ENCODE measurements at places on chromosomes 12 and 14.

GRCh38 chr12:62862259-62862881 is 72.6 kb downstream of the PPM1H start:
- no peak for DNase-seq

GRCh38 chr12:1914114-1914911 is 4.1 kb downstream of the CACNA2D4 start:
- DNase-seq, result no peak

DNA sequence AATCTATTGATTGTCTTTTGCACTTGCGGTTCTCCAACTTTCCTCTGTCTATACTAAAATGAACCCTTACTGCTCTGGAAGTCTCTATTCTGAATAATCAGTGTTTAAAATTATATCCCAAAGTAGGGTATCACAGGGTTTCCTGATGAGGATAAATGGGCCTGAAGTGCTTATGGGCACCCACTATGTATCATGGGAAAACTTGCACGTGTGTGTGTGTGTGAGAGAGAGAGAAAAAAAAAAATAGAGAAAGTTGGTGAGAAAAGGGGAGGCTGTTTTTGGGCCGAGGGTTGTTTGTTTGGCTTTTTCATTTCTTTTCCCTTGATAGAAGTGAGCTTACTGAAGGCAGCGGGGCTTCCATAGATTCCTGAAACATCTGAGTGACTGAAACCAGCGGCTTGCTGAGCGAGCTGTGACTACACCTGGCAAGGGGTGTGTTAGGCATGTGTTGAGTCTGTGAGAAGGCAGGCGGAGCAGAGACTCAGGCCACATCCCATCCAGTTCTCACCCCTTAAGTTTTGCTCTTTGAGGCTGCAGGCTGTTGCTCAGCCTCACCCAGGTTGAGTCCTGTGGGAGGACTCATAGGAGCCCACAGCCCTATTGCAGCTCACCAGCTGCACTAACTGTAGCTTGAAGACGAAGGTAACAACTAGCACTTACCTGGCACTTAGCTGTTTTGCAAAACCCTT is 17.2 kb downstream of the PPFIBP1 start:
- no peak for DNase-seq

GRCh38 chr14:58414845-58415244 is 12.5 kb downstream of the TIMM9 start:
- no peak for DNase-seq

- DNase-seq, result no peak
These were observed 110.7 kb downstream of the NCOR2 start for GRCh38 chr12:124456652-124457152.

DNA sequence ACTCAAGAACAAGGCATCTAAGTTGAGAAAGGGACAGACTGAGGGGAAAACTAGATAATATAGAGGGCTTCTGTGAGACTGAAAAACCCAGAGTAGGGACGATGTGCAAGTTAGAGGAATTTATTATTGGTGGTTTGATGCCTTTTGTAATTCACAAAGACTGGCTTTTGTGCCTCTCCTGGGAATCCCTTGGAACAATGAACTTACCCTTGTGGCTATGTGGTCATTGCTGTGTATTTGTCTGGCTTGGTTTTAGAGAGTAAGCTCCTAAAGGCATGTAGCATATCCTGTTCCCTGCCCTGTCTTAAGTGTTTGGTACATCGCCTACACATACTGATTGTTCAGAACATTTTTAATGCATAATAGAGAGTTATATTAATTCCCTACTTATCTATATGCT is 26.6 kb downstream of the DCN start:
- DNase-seq, result no peak

DNA sequence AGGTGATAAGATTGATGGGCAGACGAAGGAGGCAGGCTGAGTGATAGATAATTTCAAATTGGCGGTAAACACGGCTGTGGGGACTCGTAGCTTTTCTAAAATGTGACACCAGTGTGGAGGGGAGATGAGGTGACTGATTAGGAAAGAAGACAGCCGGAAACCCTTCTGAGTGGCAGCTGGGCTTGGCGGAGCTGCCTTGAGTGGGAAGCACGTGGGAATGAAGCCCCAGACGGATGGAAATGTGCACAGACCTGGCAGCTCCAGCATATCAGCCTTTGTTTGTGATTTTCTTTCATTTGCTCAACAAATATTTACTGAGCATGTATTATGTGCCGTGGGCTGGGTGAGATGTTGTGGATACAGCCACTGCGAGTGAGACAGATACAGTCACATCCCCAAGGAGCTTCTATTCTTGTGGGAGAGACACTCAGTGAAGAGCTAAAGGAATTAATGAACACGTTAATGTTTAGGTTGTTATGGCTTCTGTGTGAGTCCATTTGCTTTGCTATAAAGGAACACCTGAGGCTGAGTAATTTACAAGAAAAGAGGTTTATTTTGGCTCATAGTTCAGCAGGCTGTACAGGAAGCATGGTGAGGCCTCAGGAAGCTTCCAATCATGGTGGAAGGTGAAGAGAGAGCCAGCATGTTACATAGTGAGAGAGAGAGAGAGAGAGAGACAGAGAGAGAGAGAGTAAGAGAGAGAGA is 65.5 kb upstream of the LHX5 start:
- no peak for DNase-seq

DNA sequence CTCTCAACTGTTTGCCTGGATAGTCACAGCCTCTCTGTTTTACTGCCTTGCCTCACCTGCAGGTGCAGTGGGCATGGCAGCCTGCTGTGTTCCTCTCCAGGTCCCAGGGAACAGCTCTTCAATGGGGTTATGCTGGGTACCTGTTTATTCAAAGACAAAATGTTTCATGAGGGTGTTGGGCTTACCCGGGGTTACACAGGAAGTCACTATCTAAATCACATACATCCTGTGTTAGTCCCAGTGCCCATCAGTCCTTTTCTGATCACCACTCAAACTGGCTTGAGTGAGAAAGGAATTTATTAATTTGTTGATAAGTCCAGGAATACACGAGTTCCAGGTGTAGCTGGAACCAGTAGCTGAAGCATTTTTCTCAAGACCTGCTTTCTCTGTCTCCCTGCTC is 1503.6 kb upstream of the TMEM132C start:
- DNase-seq, result no peak

GRCh38 chr14:89406941-89407340 is 10.1 kb downstream of the FOXN3 start:
- DNase-seq, result no peak

- DNase-seq, result no peak
These were observed 11.9 kb downstream of the SLCO1B3 start for GRCh38 chr12:20822415-20822814.

GRCh38 chr12:108580531-108580930 is 17.4 kb downstream of the TMEM119 start:
- DNase-seq, result no peak

DNA sequence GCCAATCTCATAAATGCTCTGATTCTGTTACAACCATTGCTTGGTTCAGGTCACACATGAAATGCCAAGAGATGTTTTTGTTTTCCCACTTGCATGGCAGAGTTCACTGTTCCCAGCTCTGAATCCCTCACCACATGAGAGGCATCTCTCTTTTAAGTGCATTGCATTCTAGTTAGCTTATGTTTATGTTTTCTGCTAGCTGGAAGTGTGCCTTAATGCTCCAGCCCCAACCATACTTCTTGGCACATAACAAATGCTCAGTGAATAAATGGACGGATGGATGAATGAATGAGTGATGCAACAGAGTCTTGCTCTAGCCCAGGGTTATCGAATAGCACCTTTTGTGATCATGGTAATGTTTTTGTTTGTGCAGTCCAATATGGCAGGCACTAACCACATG is 197.3 kb downstream of the PPM1H start:
- DNase-seq, result no peak

- DNase-seq, result no peak
These were observed 170.8 kb downstream of the SNAPC1 start for GRCh38 chr14:61932974-61933373.

GRCh38 chr14:41558490-41558889 is 48.2 kb upstream of the LRFN5 start:
- no peak for DNase-seq

- no peak for DNase-seq
These were observed 29.7 kb downstream of the CCDC85C start for GRCh38 chr14:99574099-99574880.

GRCh38 chr14:20179880-20180279 is 10.8 kb upstream of the OR11G2 start:
- DNase-seq, result no peak

DNA sequence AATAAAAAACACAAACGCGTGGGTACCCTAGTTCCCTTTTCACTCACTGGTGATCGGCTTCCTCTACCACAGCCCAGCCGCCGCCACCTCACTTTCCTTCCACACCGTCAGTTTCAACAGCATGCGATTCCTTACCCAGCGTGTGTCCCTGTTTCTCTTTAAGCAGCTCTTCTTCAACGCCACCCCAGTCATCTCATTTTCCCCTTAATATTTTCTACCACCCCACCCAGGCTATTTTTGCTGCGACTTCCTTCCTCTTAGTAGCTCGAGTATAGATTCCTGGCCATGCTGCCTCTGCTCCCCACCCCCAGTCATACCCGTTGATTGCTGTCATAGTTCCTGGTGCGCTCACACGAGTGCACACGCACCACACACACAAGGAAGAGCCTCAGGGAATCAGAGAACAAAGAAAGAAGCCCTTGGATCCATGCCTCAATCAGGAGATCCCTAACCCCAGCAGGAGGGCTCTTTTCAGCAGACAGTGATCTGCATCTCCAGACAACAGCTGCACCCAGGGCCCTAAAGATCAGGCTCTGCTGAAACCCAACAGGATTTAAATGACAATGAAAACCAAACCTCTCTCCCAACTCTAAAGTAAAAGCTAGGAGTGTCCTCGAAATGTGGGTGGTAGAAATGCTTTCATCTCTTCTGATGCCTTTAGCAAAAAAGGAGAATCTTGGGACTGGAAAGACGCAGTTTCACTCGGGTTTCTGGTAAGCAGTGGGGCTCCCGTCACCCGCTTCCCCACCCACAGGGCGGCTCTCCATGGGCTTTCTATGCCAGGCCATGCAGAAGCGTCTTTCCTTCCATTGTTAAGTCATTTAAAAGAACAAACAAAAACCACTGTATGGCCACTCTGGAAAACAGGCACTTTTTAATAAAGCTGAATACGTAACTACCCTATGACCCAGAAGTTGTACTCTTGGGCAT is 23.8 kb downstream of the VPS37B start:
- DNase-seq, result no peak

DNA sequence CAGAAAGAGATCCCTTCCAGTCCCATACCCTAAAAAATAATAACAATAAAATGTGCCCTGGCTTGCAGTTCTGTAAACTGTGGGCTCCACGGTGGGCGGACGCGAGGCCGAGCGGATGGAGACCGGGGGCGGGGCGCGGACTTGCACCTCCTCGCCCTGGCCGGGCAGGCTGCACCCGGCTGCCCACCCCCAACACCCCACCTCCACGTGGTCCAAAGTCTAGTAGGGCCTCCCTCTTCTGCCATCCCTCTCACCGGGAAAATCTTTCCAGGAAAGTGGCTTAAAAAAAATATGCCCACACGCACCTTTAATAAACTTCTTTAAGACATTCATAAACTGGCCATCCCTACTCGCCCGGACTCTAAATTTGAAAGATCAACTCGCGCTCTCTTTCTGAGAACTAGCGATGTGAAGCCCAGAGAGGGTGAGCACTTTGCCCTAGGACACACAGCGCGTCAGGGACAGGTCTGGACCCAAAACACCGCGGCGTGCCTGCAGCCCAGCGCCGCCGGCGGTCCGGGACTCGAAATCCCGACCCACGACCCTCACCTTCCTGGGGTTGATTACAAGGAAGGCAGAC is 1.9 kb upstream of the BCL11B start:
- no peak for DNase-seq

DNA sequence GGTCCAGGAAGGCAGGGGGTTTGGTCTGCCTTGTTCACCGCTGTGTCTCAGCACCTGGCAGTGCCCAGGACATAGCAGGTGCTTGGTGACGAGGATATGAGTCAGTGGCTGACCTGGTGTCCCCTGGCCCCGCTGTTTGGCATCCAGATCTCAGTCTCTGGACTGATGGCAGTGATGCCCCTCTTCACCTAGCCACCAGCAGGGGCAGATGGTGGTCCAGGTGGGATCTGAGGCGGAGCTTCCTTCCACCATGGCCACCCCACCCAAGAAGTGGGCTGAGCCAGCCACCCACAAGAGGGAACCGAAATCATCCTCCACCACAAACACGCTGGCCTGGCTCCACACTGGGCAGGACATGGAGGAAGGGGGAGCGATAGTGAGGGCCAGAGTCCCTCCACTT is 16.1 kb upstream of the SH2B3 start:
- no peak for DNase-seq

- DNase-seq, result no peak
These were observed 163.4 kb downstream of the KICS2 start for GRCh38 chr12:64058541-64059265.

GRCh38 chr12:49604856-49605255 is 583 bp downstream of the FAM186B start:
- DNase-seq, result no peak

GRCh38 chr14:64728106-64728505 is 23.9 kb downstream of the PLEKHG3 start:
- no peak for DNase-seq

- DNase-seq, result no peak
These were observed 53.9 kb upstream of the DCD start for GRCh38 chr12:54701940-54702592.

DNA sequence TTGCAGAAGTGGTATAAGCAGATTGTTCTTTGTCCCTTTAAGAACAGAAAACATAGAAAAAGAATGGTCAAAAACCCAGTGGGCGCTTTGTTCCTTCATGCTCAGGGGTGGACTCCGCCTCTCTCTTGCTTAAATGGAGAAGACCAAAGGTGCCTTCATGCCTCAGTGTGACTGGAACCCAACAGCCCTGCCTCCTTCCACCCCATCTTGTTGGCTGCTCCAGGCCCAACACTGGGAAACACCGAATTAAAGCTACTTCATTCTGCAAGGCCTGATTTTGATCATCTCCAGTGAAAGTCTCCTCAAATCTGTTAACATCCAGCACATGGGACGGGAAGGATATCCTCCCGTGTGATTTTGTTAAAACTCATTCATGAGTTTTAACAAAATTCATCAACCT is 103.7 kb downstream of the BCL11B start:
- DNase-seq, result no peak

- no peak for DNase-seq
These were observed 3.3 kb downstream of the NCKAP5L start for GRCh38 chr12:49824895-49825294.

DNA sequence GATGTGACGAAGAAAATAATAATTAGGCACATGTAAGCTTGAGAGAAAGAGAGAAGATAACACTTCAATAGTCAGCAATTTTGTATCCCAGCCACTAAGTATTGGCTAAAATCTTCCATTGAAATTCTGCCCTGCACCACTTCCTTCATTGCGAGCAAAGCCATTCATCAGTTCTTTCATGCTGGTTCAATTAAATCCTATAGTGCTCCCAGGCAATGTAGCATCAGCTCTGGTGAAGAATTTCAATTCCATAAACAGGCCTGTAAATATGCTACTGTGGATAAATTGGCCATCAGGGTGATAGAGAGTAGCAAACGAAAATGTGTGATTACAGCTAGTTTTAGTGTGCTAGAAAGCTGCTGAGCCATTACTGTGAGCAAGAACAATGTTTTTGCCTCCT is 24.7 kb downstream of the RPL10L start:
- DNase-seq, result no peak

Measured in cortex of kidney (tissue), 1 donor.